ENCODE measurements at places on chromosomes 5 and 9.

DNA sequence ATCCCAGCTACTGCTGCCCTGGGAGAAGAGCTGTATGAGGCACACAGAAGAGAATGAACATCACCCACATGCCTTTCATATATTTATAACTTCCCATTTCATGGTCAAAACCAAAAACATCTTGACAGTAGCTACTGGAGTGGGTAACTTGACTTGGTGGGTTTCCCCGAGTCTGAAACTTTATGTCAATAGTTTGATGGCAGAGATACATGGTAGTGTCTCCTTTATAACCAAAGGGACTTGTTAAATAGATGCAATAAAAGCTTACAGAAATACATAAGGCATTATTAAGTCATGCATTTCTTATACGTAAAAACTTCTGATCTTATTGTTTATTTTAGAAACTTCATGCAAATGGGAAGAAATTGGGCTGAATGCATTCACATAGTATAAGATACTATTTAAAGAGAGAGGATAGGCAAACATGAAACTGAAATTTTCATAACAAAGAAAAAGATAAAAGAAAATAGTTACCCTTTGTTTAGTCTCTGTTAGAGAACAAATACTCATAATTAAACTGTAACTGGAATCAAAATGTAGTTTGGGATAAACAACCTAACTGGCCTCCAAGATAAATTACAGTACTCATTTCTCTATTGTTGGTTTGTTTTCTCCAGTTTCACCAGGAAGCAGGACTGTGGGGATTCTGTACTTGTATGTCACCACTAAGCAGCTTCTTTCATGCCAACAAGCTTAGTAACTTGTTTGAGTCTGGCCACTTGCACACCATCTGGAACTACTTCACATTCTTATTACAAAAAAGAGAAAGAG is 459.3 kb upstream of the MEF2C start:
- DNase-seq, result no peak

DNA sequence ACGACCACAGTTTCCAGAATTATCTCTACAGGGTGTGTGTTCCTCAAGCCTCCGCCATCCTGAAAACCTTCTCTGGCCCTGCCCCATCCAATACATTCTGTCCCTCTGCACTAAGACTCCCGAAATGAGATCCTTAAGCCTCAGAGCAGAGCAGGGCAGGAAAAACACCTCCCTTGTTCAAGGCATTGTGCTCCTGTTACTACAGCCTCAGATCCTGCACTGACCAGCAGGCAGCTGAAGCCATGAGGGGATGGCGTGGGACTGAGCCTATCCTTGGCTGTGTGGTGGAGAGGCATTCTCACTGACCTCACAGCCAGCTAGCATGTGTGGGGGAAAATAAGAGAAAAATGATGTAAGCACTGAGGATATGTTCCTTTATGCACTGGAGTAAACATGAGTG is 106.7 kb upstream of the PHYKPL start:
- DNase-seq, result no peak

DNA sequence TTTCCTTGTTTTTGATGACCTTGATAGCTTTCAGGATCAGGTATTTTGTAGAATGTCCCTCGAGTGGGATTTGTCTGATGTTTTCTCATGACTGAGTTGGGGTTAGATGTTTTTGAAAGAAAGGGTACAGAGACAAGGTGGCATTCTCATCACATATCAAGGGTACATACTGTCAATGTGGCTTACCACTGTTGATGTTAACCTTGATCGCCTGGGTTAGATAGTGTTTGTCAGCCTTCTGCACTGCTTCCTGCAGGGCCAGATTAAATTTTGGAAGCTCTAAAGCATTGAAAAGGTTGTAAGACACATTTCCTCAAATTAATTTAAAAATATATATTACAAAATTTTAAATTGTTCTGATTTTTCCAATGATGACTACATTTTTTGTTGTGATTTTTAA is 287.4 kb upstream of the ACTBL2 start:
- DNase-seq, result no peak

DNA sequence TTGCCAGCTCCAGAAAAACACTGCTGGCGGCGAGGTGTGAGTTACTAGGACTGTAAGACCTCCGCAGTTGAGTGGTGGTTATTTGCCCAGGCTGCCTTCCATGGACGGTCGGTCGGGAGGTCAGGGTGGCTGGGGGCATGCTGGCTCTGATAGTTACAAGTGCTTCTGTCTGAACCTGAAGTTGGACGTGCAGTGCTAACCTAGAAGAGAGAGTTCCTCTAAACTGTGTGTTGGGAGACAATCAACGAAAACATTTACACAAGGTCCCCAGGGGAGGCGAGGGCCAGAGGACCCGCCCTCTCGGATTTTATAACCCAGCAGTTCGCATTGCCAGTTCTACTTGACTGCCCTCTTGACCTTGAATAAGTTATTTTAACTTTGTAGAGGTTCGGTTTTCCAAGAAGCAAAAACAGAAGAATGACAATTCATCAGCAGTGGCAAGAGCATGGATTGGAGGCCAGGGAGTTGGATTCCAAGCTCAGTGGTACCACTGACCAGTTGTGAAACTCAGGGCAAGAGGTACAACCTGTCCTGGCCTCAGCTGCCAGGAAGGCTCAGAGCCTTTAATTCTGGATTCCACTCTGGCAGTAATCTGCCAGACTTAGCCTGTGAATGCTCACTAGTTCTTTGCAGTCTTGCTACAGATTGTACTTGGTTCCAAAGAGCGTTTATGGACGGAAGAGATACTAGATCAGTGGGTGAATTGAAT is 28.7 kb upstream of the PDE8B start:
- DNase-seq, result no peak

- DNase-seq, result no peak
Measured at GRCh38 chr5:152736906-152737305, 331.8 kb upstream of the NMUR2 start.

GRCh38 chr5:96680759-96681470 is 18.7 kb downstream of the CAST start:
- DNase-seq, result no peak

DNA sequence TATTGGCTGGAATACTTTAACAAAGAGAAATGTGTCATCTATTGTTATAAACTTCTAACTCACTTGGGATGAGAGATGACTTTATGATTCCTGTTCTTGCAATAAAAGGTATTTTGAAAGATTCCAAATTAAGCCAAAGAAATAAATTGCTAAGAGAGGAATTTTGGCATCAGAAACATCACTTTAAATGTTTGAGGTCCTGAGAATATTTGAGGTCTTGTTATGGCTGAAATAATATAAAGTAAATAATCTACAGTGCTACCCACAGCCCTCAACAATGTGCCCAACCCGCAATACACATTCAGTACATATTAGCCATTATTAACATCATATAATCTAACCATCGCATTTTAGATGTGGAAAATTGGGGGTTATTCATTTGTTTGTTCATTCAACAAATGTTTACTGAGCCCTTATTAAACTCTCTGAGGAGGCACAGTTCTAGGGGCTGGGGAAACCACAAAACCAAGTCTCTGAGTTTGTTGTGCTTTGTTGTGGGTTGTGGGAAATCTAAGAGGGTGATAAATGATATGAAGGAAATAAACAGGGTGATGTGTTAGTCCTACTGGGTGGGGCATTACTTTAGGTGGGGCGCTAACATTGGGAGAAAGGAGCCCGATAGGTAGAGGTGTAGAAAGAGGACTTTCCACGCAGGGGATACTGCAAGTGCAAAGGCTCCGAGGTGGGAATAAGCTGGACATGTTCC is 135.2 kb upstream of the CLINT1 start:
- no peak for DNase-seq

DNA sequence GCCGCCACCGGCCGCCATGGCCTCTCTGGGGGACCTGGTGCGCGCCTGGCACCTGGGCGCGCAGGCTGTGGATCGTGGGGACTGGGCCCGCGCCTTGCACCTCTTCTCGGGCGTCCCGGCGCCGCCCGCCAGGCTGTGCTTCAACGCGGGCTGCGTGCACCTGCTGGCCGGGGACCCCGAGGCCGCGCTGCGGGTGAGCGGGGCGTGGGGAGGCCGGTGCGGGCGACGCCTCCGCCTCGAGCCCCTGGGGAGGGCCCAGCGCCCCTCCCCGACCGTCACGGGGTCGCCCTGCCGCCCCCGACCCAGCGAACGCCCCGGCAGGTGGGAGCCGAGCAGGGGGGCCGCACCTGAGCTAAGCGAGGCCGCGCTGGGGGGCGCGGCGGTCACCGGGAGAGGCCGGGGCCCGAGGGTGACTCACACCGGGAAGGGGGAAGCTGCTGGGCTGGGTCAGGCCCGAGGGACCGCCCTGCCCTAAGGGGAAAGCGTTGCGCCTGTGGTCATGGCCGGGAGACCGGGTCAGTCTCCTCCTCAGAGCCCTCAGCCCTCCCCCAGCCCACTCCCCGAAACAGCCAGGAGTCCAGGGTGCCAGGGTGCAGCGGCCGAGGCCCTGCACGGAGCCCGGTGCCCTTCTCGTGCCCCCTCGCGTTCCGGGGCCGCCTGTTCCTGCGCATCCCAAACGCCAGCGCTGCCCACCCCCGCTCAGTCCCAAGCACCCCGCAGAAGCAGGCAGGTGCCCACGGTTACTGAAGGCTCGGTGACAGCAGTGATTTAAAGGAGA is 510 bp downstream of the NOXA1 start:
- DNase-seq, result no peak

DNA sequence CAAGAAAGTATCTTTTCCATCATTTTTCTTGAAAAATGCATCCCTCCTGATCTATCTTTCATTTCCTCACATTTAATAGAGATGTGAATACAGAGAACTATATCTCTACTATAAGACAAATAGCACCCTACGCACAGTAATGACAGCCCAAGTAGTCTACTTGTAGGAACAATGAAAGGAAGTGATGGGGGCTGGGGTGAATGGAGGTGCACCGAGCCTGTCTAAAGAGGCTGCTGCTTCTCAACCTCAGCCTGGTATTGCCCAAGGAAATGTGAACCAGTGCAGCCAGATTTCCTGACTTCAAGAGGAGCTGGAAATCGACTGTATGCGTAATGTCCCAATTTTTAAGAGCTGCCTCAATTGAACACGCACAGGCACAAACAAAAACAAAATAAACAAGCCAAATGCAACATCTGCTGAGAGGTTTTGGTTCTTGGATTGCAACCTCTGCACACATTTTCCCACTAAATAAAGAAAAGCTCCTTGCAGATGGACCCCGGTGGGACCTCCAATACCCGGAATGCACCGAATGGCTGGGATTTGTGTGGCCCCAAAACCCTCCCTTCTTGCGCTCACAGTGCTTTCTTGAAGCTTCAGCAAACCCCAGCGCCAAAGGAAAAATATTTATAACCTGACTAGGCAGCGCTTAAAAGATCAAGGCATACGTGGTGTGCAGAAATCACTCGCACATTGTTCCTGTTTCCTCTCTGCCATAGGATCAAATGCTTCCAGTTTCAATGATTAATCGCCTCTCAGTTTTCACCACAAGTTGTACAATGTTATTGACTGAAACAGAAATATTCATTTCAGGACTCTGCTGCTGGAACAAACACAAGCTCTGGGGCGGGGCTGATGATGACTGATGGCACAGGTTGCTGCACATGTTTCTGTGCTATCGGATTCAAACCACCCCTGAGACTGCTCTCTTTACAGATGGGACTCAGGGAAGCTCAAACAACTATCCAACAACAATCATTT is 68.3 kb downstream of the KCNIP1 start:
- no peak for DNase-seq

GRCh38 chr9:131260751-131261452 is 15.4 kb downstream of the FAM78A start:
- no peak for DNase-seq

DNA sequence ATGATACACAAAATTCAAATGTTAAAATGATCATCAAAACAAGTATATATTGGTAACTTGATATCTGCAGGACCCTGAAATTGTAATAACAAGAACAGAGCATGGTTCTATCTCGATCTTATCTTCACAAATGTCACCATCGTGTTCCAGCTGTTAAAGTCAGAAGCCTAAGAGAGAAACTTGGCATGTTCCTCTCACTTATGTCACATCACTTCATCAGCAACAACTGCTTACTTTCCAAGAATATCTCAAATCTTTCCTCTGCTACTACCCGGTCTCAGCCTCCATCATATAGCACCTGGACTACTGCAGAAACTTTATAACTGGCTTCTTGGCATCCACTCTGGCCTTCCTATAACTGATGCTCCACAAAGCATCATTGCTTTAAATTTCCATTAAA is 84.9 kb downstream of the FBN2 start:
- no peak for DNase-seq

DNA sequence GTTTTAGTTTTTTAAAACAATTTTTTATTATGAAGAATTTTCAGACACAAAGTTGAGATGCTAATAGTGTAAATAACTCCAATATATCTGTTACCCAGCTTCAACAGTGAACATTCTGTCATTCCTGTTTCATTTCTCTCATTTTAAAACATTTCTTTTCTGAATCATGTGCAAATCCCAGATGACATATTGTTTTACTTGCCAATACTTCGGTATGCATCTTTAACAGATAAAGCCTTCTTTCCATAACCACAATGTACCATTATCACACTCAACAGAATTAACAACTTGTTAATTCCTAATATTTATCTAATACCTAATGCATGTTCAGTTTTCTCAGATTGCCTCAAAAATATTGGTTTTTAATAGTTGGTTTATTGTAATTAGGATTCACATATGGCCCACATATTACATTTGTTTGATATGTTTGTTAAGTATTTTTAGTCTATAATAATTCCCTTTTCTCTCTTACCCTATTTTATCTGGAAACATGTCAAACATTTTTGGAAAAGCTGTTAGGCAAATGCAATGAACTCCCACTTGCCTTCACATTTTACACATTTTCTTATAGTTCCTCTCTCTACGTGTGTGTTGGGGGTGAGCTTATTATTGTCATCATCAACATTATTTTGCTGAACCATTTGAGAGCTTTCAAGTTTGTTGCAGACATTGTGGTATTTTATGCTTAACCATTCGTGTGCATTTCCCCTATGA is 58.7 kb upstream of the ANKRD55 start:
- DNase-seq, result no peak

DNA sequence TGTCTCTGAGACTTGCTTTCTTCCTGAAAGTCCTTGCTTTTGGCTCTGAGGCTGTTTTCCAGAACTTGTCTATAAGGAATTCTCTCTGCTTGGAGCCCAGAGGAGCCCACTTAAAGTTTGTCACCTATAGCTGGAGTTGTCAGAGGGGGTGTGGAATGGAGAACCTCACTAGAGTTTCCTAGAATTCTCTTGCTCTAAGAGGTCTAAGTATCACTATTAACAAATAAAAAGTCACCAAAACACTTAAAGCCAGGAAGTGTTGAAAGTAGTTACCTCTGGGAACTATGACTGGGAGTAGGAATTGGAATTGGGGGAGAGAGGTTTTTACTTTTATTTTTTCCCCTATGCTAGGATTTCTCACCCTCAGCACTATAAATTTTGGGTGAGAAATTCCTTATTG is 15.0 kb downstream of the SIT1 start:
- no peak for DNase-seq

DNA sequence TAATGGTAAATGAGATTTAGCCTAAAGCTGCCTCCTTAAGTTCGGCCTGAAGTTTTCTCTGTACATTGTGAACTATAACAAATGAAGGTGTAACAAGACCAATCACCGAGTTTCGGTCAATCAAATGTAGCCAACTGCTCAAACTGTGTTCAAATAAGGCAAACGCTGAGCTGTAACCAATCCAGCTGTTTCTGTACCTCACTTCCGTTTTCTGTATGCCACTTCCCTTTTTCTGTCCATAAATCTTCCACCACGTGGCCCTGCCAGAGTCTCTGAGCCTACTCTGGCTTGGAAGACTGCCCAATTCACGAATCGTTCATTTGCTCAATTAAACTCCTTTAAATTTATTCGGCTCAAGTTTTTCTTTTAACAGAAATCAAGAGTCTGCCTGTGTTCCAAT is 193.5 kb upstream of the KLF9 start:
- DNase-seq, result no peak
